ENCODE measurements at places on chromosomes 12 and 14.

GRCh38 chr14:31819281-31819680, 257.8 kb upstream of the ARHGAP5 start:
- ATAC-seq, result no peak

DNA sequence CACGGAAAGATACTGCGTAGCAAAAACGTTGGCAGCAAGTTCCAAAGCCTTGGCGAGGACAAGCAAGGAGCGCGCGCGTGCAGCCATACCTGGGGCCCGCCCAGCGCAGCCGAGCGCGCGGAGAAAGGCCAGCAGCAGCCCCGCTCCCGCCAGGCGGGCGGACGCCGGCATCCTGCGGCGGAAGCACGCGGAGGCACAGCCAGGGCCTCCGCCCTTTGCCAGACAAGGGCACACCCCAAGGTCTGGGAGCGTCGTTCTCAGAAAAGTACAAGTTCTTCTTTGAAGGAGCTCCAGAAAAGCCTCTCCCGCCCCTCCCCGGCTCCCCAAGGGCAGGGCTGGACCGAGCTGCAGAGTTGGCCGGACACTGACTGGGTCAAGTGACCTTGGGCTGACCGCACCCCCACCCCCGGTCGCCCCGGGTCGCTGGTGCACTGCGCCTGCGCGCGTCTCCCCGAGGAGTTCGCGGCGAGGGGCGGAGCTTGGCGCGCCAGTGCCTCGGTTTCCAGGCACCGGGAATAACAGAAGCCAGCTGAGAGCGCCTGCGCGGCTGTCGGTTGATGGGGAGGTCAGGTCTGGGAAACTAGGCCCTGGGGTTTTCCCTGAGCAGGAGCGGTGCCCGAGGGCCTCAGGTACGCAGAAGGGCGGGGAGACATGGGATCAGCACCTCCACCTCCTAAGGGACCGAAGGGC, at the start of gene ZC2HC1C:
Gene ZC2HC1C (plus strand): TSS at position 521 of the 690 bp plus-strand sequence. CDS start 933 bp downstream, outside the sequence.
- ATAC-seq, result peak; percentile 87

- ATAC-seq, result no peak
These were observed 80.4 kb downstream of the CPNE8 start for GRCh38 chr12:38825006-38825405.

GRCh38 chr12:27650011-27650410, 46.2 kb upstream of the REP15 start:
- ATAC-seq, result no peak

GRCh38 chr12:45651029-45651428, 78.5 kb upstream of the ARID2 start:
- no peak for ATAC-seq

GRCh38 chr14:53384536-53384935, 231.4 kb upstream of the DDHD1 start:
- no peak for ATAC-seq

DNA sequence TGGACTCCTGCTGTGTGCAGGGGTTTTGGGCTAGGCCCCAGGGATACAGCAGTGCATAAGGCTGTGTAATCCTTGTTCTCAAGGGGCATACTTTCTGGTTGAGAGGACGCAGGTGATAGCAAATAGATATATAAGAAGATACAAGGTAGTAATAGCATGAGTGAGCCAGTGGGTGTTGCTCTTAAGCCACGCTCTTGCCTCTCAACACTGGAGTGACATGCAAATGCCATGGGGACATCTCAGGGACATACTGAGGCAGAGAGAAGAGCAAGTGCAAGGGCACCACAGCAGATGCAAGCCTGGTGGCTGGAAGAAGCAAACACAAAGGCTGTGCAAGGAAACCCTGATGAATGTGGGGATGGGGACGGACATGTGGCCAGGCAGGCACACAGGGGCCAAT, 223.3 kb downstream of the CHST11 start:
- peak; percentile 35 for ATAC-seq

DNA sequence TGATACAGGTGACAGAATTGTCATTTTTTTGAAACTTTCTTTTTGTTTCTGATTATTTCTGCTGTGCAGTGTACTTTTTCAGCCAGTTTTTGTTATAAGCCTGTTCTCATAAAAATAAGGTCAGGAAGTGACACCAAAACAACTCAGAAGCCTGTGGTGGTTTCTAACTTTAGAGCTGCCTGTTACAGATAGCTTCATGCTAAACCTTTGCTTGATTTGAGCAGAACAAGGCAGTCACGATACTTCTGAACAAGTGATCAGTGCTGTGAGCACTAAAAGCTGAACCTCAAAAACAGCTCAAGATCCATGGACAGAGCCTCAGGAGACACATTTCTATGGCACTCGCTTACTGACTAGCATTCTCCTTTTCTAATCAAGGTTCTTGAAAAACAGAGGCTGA, 82.0 kb downstream of the PRKCH start:
- ATAC-seq, result no peak

DNA sequence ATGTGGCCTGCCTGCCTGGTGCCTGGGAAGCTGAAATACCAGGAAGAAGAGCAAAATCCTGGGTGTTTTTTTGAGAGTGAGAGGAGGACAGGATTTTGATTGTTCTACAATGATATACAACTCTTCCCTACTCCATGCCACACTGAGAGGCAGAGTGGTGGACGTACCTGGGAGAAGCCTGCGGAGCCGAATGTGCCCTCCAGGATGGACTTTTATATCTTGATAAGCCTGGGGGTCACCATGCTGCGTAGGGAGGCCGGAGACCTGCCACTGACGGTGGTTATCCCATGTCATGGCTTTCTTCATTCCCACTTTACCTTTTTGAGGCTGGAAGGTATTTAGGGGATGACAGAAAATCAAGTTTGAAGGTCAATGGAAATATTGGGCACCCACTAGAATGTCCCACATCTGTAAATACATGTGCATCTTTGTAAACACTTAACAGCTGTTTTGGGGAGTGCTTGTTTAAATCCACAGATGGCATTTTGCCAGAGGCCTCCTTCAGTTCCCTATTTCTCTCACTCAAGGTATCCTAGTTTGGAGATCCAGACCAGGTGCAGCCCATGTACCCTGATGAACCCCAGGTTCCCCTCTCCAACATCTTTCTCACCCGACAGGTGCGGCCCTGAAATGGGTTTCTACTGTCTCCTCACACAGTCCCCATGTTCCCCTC, 1.1 kb upstream of the GLT1D1 start:
- ATAC-seq, result no peak

DNA sequence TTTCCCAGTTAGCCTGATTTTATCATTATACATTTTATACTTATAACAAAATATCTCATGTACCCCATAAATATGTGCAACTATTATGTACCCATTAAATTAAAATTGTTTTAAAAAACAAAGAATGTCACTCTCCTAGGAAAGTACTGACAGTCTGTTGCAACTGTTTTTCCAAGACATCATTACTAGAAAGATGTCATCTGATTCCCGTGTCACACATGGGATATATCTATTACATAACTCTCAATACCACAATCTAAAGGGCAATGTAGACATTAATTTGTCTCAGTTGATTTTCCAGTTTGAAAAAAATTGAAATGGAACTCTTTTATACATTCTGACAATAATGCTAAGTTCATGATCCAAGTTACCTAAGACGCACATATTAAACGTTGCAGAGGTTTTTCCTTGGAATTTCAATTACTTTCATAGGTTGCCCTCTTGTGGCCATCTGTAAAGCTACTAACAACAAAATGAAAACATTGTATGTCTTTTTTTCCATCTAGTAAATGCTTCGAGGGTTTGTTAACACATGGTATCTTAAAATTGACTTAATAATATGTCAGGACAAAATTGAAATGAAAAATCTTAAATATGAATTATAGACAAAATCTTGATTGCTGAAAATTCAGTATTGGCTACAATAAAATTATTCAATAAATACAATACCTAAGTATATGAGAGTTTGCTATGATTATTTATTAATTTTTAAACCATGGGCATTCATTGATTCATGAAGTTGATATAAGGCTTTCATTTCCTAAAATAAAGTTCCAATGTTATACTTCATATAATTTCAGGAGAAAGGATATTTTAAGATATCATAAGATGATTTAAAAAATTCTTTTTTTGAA, 131.6 kb downstream of the PPFIA2 start:
- no peak for ATAC-seq

DNA sequence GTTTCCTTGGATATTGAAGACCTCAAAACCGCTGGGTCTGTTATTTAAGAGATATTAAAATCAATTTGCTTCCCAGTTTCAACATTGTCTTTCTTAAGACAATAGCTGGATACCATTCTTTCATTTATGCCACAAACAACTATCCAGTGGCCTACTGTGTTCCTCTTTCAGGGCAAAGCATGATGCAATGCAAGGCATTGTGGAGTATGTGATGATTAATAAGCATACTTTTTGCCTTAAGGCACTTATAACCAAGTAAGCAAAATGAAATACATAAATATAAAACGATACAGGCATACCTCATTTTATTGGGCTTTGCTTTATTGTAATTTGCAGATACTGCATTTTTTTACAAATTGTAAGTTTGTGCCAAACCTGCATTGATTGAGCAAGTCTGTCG, 45.5 kb downstream of the SCN8A start:
- ATAC-seq, result peak; percentile 57

DNA sequence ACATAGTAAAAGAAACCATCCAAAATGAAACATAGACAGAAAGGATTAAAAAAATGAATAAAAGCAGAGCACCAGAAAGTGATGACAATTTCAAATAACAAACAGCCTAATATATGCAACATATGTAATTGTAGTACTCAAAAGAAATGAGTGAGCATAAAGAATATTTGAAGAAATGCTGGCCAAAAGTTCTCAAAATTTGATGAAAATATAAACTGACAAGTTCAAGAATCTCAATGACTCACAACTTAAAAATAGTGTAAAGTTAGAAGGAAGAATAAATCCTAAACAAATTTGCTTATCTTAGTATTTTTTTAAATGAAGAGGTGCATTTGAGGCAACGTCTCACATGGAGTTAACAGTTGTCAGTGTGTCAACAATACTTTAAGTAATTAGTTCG, 498.9 kb downstream of the SLC6A15 start:
- ATAC-seq, result no peak

- ATAC-seq, result peak; percentile 62
These were observed 87.5 kb downstream of the SETD3 start for GRCh38 chr14:99393059-99393655.

GRCh38 chr12:38905480-38906351, at the start of gene CPNE8:
CPNE8 (minus strand) TSS chr12:38905591; CDS start chr12:38905534, 57 bp downstream.
- peak; percentile 80 for ATAC-seq

DNA sequence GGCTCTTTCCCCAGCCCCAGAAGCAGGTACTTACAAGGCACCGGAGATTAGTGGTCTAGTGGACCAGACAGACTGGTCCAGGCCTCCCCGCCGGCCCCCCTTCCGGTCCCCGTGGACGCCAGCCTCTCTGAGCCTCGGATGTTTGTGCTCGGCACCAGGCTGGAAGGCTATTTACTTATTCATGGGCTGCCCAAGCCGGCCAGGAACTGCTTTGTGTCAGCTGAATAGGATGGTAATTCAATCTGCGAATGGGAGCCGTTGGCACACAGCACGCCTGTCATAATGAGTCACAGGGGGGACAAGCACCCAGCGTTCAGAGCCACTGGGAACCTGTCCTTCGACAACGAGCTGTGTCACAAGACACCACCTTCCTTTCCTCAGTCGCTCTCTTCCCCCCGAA, 82.3 kb downstream of the RIMBP2 start:
- ATAC-seq, result peak; percentile 82

GRCh38 chr12:24229031-24229700, 279.7 kb upstream of the SOX5 start:
- ATAC-seq, result no peak

DNA sequence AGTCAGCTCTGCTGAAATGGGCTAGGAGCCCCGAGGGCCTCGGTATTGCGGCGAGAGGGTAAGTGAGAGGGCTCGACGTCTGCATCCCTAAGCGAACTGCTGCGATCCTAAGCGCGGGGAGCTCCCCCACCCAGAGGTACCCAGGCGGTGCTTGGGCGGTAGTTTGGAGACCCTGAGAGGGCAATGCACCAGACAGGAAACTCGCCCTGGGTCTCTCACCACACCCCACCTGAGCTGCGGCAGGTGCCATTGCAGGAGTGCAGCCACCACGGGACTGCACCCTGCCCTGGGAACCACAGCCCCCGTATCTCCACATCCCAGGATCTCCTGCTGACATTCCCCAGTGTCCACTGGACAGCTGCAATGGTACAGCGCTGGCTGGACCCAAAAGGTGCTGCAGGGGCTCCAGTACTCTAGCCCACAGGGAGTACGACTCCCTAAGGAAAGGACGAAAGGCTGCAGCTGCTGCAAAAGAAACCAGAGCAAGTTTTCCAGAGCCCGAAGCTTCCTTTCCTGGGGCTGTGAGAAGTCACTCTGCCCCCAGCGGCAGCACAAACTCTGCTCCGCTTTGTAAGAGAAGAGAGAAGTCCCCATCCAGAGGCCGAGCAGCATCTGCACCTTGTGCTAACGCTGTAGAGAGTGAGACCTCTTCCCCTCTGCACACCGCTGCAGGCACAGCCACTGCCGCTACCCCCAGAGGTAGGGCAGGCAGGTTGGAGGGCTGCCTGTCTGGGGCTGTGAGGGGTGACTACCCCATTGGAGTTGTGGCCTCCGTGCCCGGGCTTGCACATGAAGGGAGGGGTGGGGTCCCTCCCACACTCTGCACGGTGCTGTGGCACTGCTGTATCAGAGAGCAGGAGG, 31.1 kb upstream of the MON2 start:
- peak; percentile 65 for ATAC-seq

DNA sequence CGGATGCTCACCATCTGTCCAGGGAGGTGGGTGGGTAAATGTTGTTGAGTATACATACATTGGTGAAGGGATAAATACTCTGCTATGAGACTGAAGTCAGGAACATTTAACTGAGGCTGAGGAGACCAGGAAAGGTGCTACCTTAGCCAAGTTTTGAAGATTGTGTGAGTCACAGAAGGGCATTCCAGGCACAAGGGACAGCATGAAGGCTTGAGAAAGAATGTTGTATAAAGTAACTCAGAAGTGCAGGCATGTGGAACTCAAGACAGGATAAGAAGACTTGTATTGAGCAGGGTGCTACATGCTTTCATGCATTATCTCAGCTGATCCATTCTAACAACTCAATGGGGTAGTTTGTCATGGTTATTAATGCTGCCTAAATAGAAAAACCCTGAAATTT, 112.7 kb downstream of the IPO8 start:
- no peak for ATAC-seq

GRCh38 chr12:63124778-63125177, 26.2 kb downstream of the AVPR1A start:
- no peak for ATAC-seq

DNA sequence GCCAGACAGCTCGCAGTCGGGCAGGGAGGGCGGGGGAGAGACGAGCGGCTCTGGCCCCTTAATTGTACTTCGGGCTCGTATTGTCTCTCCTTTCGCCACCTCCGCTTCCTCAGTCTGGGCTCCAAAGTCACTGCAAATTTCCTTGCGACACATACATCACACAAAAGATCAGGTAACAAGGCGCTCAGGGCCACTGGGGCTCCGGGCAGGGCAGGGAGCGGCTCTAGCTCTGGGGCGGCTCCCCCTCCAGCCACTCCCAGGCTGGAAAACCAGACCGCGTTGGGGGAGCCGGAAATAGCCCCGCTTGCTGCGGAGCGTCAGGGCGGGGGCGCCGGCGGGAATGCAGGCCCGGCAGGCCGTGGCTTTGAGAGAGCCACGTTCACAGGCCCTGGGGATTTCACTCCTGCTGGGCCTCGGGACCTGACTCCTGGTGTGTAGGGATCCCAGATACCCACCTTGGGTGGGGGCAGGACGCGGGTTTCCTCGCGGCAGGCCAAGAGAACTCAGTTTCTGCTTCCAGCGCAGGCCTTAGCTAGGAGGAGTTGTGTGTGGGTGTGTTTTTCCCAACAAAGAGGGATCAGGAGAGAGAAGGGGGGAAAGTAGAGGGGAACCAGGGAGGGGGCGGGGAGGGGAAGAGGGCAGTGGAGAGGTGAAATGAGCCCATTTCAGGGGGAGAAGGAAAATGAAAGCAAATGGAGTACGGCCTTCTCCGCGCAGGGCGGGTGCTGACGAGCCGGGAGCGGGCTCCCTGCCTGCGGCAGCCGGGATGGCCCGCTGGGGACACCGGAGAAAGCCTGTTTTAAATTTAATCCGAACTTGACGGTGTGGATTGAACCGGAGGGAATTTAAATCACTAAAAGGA, 4.4 kb upstream of the HOXC9 start:
- peak; percentile 75 for ATAC-seq
